Activated effector memory CD4-positive, alpha-beta T cell treated with Interleukin-2 at 50 U/mL for 16 hours (primary cell): ENCODE measurements at places on chromosomes 2 and 18.

DNA sequence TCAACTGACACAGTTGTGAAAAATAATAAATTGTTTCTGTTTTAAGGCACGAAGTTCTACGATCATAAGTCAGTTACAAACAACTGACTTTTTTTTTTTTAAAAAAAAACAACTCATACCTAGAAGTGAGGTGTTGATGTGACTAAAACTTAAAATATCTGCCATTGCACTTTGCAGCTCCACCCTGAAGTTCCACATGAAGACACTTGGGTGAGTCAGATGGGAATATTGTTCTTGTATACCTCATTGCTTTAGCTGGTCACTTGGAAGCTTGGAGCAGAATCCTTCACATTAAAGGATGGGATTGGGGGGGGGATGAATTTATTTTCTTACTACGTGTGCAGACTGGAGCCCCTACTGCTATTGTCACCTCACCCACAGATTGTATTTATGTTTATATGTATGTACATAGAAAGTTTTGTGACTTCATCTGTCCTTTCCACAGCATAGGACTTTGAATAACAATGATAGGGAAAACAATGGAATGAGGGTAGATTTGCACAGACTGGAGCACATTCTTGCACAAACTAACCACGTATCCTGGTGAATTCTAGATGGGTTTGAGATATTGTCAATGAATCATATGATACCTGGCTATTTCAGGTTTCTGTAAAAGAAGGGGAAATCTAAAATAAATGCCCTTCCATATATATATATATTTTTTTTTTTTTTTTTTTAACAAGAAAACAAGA is 57.9 kb upstream of the ARHGAP15 start:
- no peak for DNase-seq

GRCh38 chr2:7053650-7054265 is 136.5 kb downstream of the RNF144A start:
- no peak for DNase-seq

DNA sequence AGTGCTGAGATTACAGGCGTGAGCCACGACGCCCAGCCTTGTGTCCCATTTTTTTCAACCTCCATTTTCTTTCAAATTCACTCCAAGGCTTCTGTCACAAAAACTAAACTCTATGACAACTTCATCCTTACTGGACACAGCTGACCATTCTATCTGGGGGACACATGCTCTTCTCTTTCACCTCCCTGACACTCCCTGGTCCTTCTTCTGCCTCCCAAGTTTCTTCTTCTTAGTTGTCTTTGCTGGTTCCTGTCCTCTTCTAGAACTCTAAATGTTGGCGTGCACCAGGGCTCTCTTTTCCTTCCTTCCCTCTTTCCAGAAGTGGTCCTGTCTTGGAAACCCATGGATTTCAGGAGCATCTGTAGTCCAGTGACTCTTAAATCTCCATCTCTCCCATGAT is 40.1 kb upstream of the LPIN2 start:
- DNase-seq = no peak

GRCh38 chr2:212480447-212480846 is 58.2 kb downstream of the ERBB4 start:
- DNase-seq = no peak

- DNase-seq = no peak
Observed at GRCh38 chr2:207473049-207473930, 56.5 kb upstream of the CREB1 start.

GRCh38 chr18:70452501-70452900 is 163.7 kb downstream of the SOCS6 start:
- no peak for DNase-seq

GRCh38 chr2:197073701-197074433 is 147.4 kb upstream of the PGAP1 start:
- no peak for DNase-seq

GRCh38 chr18:9233771-9234440 is 97.3 kb downstream of the ANKRD12 start:
- no peak for DNase-seq

- no peak for DNase-seq
Observed at GRCh38 chr2:223560749-223561435, 41.3 kb downstream of the SCG2 start.

- DNase-seq = no peak
Observed at GRCh38 chr2:74259191-74259590, 60.8 kb downstream of the MTHFD2 start.
